NCI-H2081 treated with DMSO at 0.1 percent for 48 hours (cell line): ENCODE measurements at places on chromosomes 7 and 10.
A peak's percentile ranks its signal among the peaks of the same experiment; 100 is the strongest.

GRCh38 chr10:74419491-74419951 lies 268.5 kb downstream of the ADK start:
- no peak for DNase-seq

- no peak for DNase-seq
These were observed 15.9 kb upstream of the TBXAS1 start for GRCh38 chr7:139813151-139813550.

DNA sequence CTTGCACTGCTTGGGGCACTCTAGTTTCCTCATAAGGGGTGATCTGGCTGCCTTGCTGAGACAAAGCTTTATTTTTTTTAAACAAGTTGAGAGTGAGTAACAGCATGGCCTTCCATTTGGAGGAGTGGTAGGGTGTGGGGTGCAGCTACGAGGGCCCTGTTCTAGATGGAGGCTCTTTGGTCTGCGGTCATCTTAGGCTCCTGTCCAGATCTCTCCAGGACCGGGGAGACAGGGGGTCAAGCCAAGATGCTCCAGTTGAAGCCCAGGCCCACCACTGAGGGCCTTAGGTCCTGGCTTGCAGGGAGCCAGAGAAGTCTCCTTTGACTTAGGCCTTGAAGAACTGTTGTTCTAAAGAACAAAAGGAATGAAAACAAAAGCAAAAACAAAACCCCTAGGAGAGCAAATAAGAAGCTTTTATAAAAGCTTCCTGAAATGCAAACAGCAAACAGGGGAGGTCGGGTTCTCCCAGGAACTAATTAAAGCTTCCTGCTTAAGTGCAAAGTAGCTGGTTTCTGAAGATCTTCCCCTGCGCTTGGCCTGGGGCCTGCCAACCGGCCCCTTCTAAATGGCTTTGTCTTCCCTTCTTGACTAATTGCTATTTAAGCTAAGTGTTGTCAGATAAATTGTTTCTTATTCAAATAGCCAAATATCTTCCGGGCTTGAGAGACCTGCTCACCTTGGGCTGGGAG lies 259.2 kb downstream of the GLRX3 start:
- no peak for DNase-seq

DNA sequence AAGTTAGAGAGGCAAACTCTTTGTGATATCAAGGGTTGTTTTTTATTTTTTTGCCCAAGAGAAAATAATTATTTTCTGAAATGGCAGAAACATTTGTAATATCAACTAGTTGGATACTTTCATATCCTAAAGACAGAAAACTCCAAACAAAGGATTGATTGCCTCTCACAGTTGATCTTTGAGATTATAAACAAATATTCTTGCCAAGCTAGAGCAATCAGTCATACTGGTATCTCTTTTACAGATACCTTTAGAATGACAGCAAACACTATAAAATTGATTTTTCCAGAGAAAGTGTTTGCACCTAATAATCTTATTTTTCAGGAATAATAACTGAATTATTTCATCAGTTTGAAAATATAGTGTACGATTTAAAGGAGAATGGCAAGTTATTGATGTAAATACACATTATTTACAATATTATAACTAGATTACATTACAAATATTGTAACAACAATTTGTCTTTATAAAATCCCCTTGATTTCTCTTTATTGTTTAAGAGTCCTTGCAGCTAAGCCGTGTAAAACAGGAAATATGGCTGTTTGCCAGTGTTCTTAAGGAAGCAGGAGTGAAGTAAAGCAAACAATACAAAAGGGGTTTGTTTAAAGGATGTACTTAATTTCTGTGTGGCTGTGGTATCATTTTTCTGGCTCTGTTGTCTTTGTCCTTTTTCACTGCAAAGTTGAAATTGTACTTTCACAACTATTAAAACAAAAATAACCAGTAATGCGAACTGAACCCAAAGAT lies 58.4 kb downstream of the MAPK8 start:
- no peak for DNase-seq

GRCh38 chr7:51732116-51732515 lies 415.5 kb upstream of the COBL start:
- no peak for DNase-seq

DNA sequence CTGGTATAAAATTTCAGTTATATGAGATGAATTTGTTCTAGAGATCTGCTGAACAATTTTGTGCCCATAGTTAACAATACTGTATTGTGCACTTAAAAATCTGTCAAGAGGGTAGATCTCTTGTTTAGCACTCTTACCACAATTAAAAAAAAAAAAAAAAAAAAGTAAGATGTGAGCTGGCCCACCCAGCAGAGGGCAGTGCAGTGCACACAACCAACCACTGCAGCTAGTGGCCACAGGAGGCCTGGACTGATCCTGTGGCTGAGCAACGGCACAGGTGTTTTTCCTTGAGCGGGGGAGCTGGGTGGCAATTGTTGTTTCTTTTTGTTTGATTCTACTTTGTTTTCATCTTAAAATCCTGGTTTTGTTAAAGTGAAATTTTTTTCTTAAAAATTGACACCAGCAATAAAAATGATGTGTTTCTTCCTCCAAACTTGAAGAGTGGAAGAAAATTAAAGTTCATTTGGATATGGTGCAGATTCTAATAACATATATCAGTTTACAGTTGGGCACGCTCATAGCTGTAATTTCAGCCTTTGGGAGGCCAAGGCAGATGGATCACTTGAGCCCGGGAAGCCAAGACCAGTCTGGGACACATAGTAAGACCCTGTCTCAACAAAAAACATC lies 171.1 kb upstream of the TBX20 start:
- DNase-seq, result peak; percentile 11
